Stomach (tissue), 19 donors: ENCODE measurements at places on chromosomes 7 and 10. TPM values are rescaled to one million over a fixed set of nuclear protein-coding genes. Genes with fewer than 3 reads are reported as not detected.

Gene PPP1R17
- total RNA-seq = not detected

Gene HOXA2
- total RNA-seq = 2.3 TPM

DNA sequence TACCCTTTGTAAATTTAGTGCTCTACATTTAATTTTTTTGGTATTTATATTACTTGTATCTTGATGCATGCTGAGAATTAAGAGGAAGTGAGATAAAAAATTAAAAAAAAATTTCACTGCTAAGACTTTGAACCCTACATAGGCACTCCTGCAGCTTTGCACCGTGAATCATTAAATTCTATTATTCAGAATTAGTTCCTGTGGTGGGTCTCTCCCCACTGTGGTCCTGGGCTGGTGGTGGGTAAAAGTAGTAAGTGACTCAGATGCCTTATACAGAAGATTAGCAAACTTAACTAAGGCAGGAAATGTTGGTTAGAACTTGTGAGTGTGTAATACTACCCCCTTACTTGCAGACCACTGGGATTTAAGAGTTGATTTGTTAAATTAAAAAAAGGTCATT is 72.6 kb downstream of the AP3M1 start:
- DNase-seq = no peak

DNA sequence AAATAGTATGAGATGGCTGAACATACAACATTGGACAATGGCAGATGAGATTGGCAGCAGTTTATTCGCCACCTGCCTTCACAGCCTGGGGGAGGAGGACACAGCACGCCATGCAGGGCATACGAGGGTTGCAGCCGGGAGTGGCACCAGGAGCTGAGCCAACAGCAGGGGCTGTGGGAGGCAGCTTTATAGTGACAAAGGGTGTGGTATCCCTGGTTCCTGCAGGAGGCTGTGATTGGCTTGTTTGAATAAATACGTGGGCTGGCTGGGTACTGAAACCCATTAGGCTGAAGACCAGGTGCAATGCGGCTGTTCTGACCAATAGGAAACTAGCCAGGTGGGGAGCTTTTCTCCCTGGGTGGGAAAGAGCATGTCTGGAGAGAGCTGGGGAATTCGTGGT is 68.9 kb upstream of the LEP start:
- no peak for DNase-seq

DNA sequence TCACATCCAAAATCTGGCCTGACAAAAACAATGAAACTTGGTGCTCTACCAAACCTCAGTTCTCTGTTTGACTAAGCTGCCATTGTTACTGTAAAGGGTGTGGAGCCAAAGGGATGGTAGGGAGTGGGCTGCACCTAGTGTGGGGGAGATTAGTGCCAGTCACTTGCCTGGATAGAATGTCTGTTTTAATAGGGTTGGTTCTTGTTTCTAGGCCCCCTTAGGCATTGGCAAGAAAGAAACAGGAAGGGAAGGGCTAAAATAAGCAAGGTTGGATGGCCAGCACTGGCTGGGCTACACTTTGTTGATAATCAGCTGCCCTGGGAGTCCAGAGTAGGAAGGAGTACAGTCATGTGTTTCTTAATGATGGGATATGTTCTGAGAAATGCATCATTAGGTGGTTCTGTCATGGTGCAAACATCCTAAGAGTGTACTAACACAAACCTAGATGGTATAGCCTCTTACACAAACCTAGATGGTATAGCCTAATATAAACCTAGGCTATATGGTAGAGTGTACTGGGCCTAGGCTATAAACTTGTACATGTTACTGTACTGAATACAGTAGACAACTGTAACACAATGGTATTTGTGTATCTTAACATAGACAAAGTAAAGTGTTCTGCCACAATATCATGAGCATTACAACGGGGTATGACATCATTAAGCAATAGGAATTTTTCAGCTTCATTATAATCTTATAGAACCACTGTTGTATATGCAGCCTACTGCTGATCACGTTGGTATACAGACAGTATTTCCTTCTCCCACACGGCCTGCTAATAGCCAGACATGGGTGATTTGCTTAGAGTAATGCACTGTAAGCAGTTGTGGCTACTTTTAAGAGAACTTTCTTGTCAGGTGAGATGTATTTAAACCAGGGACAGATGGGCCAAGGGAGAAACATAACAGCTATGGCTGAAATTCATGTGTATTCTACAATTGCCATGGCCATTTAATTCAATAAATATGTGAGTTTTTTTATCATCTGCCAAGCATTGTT is 15.4 kb downstream of the BBIP1 start:
- no peak for DNase-seq

- DNase-seq = no peak
These were observed 29.3 kb upstream of the PSMG3 start for GRCh38 chr7:1598961-1599639.

DNA sequence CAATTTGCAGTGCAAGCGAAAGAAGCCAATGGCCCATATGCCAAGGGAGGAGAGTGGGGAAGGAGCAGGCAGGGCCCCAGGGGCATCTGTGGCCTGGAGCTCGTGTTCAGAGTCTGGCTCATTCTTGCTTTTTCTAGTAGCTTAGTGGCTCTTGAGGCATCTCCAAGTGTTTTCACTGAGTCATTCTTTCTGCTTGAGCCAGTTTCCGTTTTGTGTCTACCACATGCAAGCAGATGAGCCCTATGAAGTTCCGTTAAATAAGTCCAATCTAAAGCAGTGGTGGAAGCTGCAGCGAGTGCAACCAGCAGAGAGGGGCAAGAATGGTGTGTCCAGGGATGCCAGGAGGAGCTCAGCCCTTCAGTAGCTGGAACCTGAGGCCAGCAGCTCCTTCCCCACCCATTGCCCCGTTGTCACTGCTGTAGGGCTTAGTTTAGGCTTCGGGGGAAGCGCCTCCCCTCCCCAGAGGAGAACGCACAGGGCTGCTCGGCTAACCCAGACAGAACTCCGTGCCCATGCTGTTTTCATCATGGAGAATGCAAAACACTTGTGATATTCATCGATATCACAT is 57.4 kb upstream of the EBF3 start:
- no peak for DNase-seq

DNA sequence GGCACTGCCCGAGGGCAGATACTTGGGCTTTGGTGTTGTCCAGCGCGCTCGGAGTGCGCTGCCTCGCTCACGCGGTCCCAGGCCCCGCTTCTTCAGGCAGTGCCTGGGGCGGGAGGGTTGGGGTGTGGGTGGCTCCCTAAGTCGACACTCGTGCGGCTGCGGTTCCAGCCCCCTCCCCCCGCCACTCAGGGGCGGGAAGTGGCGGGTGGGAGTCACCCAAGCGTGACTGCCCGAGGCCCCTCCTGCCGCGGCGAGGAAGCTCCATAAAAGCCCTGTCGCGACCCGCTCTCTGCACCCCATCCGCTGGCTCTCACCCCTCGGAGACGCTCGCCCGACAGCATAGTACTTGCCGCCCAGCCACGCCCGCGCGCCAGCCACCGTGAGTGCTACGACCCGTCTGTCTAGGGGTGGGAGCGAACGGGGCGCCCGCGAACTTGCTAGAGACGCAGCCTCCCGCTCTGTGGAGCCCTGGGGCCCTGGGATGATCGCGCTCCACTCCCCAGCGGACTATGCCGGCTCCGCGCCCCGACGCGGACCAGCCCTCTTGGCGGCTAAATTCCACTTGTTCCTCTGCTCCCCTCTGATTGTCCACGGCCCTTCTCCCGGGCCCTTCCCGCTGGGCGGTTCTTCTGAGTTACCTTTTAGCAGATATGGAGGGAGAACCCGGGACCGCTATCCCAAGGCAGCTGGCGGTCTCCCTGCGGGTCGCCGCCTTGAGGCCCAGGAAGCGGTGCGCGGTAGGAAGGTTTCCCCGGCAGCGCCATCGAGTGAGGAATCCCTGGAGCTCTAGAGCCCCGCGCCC is at the start of gene NPY:
NPY (plus strand) TSS at position 294 of the 802 bp plus-strand sequence. CDS start 1,051 bp downstream, outside the sequence.
- DNase-seq = no peak

GRCh38 chr10:18699849-18700840 is 40.9 kb downstream of the ARL5B start:
- DNase-seq = no peak

DNA sequence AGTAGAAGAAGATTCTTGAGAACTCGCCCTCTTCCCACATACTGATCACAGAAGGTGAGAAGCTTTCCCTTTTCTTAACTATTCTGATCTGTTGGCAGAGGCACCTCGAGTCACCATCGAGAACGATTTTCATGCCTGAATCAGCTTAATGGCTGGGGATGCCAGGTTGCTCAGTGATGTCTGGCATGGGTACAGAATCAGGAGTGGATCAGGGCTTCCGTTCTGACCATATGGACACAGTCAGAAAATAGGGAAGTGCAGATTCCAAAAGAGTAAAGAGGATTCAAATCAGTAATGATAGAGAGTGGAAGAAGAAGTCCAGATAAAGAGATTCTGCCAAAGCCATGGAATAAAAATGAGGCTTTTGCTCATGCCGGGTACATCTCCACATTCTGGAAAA is 52.0 kb upstream of the GRB10 start:
- DNase-seq = no peak

- DNase-seq = no peak
These were observed 283.5 kb upstream of the PPP2R2D start for GRCh38 chr10:131617113-131617858.
